ENCODE measurements at places on chromosomes 3 and 15.
A peak's percentile ranks its signal among the peaks of the same experiment; 100 is the strongest.

GRCh38 chr15:70172566-70173225 is 75.0 kb upstream of the TLE3 start:
- DNase-seq = no peak

DNA sequence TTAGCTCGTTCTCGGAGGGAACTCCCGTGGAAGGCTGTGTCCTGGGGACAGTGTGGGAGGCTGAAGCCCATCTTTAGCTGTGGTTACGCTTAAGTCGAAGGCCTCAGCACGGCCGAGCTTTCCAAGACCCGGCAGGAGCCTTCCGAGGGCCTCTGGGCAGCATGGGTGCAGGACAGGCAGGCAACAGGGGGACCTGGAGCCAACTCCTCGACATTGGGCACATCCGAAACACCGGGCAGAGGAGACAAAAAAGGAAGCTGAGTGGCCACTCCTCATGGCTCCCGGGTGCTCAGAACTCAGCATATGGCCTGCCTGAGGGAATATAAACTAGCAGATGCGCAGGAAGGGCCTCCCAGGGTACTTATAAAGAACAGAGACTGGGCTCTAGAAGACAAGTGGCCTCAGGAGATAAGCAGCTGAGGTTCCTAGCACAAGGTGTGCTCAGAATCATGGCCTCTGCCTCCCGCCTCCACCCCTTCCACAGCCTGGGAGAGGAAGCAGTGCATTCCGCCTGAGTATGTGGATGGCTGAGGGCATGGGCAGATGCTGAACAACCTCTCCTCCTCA is 34.1 kb downstream of the ABTB1 start:
- no peak for DNase-seq

DNA sequence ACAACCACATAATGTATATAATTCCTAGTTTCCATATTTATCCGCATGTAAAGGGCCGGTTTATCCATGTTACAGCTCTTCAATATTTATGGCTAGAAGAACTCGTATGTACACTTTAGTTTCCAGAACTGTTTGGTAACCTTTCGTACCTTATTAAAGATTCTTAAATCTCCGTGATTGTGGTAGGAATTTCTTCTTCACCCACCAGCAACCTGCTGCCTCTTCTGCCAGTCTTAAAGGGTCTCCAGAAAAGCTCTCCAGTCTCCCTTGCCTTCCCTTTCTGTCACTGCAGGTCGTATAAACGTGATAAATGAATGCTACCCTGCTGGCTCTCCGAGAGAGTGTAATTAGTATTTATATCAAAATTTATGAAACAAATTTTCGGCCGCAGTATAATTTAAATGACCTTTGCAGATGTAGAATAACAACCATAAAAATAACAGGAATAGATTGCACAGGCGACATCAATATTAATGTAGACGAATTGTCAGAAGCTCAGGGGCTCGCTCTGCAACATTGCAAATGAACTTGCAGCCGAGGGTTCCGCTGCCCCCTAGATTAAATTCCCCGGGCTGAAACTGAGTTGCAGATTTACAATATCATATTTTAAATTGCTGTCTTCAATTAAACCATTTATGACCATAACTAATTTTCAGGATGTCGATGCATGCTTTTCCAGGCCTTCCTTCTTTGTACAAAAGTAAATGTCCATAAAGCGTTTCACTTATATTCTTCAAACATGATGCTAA is 5.4 kb downstream of the ZIC1 start:
- DNase-seq = no peak

DNA sequence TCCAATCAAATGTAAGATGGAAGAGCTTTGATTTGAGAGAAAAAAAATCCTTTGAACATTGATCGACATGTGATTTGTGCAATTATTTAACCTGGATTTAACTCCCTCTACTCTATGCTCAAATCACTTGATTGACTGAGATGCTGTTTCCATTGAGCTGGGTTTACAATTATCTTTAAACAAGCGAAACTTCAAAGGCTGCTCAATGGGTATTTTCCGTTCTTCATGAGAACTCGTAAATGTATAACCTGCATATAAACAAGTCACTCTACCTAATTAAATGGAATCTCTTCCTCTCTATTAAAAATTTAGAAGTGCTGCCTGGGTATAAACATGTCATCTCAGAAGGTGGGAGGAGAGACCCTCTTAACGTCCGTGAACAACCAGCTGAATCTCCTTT is 71.9 kb downstream of the ANXA2 start:
- DNase-seq = no peak

- DNase-seq = no peak
These were observed 773.7 kb upstream of the NR2F2 start for GRCh38 chr15:95556866-95557225.

- no peak for DNase-seq
These were observed 97.5 kb downstream of the SLC49A4 start for GRCh38 chr3:122892118-122892960.

GRCh38 chr3:74664606-74665005 is 50.1 kb upstream of the CNTN3 start:
- no peak for DNase-seq

GRCh38 chr3:25403968-25404367 is 24.1 kb upstream of the RARB start:
- no peak for DNase-seq

DNA sequence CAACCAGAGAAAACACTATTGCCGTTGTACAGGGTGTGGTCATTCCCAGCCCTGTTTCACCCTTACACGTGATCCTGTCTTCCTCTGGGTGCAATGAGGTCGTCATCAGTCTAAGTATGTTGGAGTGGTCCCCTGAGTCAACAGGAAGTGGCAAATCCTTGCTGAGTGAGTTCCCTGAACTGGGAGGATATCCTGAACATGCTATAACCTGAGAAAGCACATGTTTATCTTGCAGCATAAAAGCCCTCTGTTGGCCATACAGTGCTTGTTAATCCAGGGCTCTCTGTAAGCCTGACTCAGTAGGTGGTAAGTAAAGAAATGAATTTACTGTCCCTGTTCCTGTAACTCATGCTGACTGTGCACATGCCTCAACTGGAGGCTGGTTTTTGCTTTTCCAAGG is 477.8 kb upstream of the RGMA start:
- no peak for DNase-seq

DNA sequence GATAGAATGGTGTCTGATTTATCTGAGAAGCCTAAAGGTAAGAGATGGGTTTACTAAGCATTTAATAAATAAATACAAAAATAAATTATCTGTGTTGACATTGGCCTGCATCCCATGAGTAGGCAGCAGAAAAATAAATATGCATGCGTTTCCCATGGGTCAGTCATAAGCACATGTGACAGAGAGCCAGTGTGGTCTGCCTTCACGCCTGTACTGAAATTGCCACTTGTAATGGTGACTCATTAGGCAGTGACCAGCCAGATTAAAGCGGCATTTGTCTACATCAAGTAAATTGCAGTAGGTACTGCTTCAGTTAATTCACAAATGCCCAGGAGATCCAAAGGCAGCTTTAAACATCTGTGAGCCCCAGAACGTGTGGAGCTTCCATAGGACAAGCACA is 399.6 kb downstream of the NAALADL2 start:
- no peak for DNase-seq

DNA sequence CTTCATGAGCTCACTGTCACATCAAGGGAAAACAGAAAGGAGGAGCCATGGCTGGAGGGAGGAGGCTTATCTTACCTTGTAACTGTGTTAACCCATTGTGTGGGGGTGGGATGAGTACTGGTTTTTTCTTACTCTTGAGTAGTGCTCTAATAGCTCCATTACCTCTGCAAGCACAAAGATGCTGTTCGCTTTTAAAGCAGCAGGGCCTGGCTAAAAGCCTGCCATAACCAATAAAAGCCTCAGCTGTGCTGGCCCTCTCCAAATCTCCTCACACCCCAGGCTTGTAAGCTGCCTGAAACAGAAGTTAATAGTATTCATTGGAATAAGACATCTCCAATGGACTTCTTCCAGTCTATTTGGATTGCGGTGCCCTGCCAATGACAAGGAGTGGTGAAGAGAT is 544.1 kb downstream of the TUSC7 start:
- no peak for DNase-seq

GRCh38 chr3:148763986-148764935 is 63.4 kb upstream of the CPB1 start:
- no peak for DNase-seq

DNA sequence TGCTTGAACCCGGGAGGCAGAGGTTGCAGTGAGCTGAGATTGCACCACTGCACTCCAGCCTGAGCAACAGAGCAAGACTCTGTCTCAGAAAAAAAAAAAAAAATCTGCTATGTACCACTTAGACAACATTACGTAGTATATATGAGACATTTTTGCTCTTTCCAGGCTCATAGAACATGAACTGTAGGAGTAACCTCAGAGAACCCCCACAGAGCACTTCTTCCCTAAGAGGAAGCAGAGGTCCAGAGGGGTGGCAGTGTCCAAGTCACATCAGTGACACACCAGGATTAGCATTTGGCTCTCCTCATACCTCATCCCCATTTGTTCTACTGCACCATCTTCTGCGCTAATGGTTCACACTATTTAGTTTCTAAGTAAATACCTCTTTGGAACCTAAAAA is 33.7 kb downstream of the ARRDC4 start:
- DNase-seq = no peak

DNA sequence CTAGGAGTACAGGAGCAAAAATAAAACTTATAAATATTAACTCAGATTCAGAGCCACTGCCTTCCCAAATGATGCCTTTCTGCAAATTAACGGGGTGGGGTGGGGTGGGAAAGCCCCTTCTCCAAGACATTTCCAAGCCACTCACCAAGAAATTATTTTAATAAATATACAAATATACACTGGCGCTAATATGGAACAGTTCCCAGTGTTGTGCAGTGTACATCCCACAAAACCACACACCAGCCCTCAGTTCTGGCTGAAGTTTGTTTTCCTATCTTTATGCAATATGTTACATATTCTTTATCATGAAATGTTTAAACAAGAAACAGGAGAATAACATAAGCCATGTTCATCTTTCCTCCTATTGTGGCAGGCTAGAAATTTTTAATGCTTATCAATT is 53.0 kb upstream of the GYG1 start:
- DNase-seq = no peak

- no peak for DNase-seq
These were observed 644.2 kb downstream of the GRM7 start for GRCh38 chr3:7504886-7505775.

DNA sequence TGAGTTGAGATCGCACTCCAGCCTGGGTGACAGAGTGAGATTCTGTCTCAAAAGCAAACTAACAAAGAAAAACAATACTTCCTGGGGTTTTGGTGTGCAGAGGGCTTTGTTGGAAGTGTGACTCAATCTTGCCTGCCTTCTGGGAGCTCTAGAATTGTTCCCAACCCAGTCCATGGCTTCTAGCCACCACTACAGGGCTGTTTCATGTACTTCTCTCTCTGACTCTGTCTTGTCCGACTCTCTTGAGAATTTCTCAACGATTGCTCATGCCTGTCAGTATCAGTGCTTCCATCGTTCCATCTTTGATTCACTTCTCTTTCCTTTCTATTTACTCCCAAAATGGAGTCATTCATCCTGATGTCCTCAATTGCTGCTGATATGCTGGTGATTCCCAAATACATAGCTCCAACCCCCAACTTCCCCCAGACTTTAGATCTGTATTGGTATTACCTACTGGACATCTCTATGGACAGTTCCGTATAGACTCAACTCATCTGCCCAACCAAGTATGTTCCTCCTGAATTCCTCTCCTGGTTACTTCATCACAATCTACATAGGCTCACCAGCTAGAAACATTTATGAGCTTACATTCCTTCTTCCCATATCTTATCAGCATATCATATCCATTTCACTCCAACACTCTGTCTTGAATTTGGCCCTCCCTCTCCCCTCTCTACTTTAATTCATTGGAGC is 1.8 kb upstream of the AP2M1 start:
- no peak for DNase-seq

DNA sequence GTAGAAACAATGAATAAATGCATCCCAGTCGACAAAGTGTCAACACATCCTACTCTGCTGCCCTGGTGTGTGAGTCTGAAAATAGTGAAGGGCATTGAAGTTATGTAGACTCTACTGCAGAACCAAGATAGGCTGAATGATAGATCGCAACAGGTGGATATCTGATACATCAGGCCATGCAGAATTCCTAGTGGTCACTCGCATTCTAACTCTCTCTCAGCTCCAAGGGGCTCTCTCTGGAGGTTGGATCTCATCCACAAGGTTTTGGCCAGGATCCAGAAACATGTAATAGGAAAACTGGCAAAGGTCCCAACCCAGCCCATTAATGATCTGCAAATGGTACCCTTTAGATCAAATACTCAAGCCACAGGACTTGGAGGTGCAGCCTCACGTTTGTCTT is 514.1 kb downstream of the MAGI1 start:
- DNase-seq = peak; percentile 28

DNA sequence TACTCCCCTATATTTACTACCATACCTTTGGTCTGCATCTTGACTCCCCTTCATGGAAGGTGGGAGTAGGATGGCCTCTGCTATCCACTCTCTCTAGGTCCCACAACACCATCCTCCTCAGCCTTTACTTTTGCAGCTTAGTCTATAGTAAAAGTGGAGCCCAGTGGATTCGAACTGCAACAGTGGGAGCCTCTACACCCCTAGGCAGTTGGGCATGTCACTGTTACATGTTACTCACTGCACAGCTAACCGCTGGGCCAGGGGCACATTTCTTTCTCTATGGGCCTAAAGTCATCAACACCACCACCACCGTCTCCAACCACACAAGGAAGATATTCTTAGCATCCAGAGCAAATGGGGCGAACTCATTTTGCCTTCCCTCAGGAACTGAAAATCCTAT is 62.9 kb downstream of the KLF13 start:
- no peak for DNase-seq

- DNase-seq = peak; percentile 77
These were observed 29.2 kb downstream of the AP3B2 start for GRCh38 chr15:82680200-82681102.

- DNase-seq = no peak
These were observed 53.4 kb downstream of the GBE1 start for GRCh38 chr3:81707996-81708395.

All from SK-N-SH (cell line).